ENCODE measurements at places on chromosomes 13 and 19.

DNA sequence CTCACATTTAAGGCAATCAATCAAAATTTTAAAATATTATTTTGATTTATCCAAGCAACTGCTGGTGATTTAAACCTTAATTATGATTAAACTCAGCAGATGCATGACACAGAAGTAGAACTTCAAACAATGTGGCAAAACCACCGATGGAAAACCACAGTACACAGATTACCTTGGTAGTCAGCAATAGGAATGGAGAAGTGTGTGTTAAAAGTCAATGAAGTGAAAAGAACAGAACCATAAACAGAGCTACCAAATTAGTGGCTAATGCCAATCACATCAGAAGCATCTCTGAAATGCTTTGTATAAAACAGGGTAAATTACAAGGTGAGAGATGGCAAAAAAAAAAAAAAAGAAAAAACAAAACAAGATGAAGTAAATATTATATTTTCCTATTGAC, 31.2 kb downstream of the KATNAL1 start:
- no peak for DNase-seq

DNA sequence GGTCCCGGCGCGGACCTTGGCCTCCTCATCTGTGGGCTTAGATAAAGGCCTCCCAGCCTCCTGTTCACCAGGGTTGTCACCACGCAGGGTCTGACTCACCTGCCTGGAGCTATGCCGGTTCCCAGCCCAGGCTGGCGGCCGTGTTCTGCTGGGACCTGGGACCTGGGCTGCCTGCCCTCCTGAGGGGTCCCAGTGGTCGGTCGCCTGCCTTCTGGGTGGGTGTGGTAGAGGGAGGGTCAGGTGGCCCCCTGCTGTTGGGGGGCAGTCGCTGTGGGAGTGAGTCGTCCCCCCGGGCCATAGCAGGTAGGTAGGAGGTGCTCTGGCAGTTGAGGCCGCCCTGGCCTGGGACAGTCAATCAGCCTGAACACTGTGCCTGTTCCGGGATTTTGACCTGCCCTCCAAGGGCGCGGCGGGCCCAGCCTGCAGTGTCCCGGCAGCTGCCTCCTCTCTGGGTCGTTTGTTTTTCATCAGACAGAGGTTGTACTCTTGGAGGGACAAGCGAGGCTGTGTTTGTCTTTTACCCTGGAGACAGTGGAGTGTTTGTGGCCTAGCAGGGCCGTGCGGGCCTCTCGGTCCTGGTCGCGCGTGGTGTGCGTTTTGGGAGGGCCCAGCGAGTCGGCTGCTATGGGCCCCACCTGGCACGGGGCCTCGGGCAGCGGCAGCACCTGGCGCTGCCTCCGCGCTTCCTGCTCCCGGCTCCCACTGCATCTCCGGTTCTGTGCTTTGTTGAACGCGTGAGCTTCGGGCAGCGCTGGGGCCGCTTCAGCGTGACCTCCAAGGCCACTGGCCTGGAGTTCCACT, 2.6 kb downstream of the ADAT3 start:
- no peak for DNase-seq

- DNase-seq = no peak
Measured at GRCh38 chr13:47680748-47681147, 320.3 kb downstream of the SUCLA2 start.

DNA sequence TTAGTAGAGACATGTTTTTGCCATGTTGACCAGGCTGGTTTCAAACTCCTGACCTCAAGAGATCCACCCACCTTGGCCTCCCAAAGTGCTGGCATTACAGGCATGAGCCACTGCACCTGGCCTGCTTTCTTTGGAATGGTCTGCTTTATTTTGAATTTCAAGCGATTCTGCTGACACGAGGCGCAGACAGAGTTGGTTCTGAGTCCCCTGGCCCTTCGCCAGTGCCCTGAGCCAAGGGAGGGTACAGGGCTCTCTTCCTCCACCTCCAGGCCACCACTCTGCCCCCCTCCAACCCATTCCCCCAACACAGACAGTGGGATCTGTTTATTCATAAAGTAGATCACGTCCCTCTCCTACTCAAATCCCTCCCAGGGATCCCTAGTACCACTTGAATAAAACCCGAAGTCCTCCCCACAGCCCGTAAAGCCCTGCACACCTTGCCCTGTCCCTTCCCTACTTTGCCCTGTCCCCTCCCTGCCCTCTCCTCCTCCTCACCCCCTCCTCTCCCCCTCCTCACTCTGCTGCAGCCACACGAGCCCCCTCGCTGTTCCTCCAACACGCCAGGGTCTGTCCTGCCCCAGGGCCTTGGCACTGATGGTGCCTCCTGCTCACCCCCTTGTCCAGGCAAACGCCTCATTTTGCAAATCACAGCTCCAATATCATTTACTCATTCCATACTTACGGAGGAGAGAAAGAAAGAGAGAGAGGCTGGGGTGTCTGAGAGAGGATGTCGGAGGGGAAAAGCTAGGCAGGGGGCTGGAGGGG, 22.4 kb downstream of the ZNRF4 start:
- DNase-seq = no peak

DNA sequence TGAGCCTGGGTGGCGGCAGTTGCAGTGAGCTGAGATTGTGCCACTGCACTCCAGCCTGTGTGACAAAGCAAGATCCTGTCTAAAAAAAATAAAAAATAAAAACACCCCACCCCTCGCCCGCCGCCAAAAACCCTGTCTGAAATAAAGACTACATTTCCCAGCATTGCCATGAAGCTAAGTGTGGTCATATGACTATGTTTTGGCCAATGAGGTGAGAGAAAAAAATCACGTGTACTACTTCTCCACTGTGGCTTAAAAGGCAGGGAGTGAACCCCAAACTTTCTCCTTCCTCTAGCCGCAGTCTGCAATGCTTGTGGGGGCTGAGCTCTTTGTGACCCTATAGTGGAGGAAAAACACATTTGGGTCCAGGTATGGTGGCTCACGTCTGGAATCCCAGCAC, 54.9 kb downstream of the COLGALT1 start:
- no peak for DNase-seq
